ENCODE measurements at places on chromosomes 11 and 22.

- DNase-seq, result peak; percentile 77
Measured at GRCh38 chr11:1050581-1051355, 14.2 kb upstream of the MUC6 start.

- no peak for DNase-seq
Measured at GRCh38 chr11:78428266-78428636, 10.6 kb upstream of the GAB2 start.

GRCh38 chr22:18066181-18066859 is 11.5 kb upstream of the PEX26 start:
- DNase-seq, result no peak

DNA sequence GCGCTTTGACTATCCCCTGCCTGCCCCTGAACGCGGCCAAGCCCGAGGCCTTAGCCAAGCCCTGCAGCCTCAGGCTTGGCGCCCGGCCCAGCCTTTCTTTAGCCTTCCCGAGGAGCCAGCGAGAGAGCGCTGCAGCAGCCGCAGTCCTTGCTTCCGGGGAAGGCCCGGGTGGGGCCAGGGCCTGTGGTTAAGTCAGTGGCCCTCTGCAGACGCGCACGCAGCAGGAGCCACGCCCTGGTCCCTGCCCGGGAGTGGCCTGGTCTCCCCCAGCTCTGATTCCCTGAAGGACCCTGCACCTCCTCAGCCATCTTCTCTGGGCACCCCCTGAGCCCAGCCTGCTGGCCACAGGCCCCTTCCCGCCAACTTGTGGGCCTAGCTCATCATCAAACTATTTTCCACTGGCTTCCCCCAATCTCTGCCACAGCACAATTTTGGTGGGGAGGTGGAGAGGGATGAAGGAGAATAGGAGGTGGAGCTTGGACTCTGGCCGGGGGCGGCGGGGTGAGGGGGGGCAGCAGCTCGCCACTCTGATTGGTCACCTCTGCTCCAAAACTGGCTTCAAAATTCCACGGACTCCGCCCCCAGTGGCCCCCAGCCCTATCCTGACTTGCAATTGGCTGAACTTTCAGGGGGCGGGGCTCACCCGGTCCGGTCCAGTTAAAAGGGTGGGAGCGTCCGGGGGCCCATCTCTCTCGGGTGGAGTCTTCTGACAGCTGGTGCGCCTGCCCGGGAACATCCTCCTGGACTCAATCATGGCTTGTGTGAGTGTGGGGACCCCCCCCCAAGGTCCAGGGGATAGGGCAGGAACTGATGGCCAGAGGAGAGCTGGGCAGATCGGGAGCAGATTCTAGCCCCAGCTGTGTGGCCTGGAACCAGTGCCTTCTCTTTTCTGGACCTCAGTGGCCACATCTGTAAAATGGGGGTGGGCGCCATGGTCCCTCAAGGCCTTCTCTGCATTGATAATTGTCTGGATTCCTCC is at the start of gene LGALS1:
Gene LGALS1, plus strand, starts transcription at position 686 of the 979 bp plus-strand sequence. Its CDS starts 67 bp downstream, at position 753.
- peak; percentile 88 for DNase-seq

- no peak for DNase-seq
Measured at GRCh38 chr11:79030448-79030847, 410.4 kb downstream of the TENM4 start.

GRCh38 chr11:67351275-67352005 is 1.9 kb downstream of the POLD4 start:
- peak; percentile 76 for DNase-seq

GRCh38 chr11:111429066-111429506 is 50.0 kb upstream of the POU2AF1 start:
- peak; percentile 87 for DNase-seq

DNA sequence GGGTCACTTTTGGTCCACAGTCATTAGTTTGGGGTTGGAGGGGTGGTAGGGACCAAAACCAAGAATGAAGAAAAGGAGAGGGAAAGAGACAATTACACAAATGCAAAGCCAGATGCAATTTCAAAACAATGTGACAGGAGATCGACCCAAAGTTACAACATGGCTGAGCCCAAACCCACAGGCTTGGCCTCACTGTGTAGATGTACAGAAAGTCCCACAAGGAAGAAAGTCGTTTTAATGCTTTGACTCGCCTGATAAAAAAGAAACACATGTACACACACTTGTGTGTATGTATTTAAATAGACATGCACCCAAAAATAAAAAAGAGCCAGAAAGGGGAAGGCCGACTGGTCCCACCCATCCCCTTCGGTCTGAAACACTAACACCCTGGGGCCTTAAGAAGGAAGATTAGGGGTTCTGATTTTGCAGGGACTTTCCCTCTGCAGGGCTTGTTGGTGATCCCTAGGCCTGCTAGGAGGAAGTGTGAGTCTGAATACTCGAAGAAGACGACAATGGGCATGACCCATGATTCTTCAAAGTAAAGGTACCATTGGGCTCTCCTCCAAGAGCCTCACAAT is 104.1 kb downstream of the ETS1 start:
- no peak for DNase-seq

- DNase-seq, result no peak
Measured at GRCh38 chr11:70001246-70001645, 76.9 kb upstream of the ANO1 start.

GRCh38 chr11:57320719-57321387 is 3.9 kb downstream of the TNKS1BP1 start:
- DNase-seq, result no peak

DNA sequence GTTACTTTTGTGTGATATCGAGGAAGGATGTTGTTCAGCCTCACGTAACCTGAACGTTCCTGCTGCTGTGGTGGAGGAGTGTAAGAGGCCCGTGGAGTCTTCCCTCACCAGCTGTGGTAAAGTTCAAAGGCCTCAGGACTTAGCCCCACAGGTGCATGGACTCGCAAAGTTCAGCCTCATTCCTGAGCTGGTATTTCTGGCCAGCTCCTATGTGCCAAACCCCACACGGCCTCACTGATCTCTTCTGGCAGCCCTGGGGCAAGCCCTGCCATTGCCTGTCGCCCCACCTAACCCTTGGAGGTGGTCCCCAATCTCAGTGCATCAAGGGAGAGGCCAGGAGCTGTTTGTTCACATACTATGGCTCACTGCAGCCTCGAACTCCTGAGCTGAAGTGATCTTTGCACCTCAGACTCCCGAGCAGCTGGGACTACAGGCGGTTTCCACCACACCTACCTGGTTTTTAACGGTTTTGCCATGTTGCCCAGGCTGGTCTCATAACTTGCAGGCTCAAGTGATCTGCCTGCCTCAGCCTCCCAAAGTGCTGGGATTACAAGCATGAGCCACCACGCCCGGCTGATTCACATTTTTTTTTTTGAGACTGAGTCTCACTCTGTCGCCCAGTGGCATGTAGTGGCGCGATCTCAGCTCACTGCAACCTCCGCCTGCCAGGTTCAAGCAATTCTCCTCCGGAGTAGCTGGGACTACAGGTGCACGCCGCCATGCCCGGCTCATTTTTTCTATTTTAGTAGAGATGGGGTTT is 2.2 kb downstream of the PHRF1 start:
- DNase-seq, result peak; percentile 43

DNA sequence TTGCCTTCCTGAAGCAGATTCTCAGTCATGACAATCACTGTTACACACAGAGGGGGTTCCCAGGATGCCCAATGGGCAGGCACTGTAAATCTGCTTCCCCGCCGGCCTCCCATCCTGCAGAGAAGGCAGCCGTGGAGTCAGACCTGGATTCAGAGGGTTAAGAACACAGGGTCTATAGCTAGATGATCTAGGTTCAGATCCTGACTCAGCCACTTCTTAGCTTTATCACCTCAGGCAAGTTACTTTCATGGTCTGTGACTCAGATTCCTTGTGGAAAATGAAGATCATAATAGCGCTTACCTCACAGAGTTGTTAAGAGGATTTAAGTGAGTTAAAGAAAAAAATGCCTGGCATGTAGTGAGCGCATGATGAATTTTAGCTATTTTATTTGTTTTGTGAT is 95.9 kb downstream of the TIMP3 start:
- DNase-seq, result no peak

DNA sequence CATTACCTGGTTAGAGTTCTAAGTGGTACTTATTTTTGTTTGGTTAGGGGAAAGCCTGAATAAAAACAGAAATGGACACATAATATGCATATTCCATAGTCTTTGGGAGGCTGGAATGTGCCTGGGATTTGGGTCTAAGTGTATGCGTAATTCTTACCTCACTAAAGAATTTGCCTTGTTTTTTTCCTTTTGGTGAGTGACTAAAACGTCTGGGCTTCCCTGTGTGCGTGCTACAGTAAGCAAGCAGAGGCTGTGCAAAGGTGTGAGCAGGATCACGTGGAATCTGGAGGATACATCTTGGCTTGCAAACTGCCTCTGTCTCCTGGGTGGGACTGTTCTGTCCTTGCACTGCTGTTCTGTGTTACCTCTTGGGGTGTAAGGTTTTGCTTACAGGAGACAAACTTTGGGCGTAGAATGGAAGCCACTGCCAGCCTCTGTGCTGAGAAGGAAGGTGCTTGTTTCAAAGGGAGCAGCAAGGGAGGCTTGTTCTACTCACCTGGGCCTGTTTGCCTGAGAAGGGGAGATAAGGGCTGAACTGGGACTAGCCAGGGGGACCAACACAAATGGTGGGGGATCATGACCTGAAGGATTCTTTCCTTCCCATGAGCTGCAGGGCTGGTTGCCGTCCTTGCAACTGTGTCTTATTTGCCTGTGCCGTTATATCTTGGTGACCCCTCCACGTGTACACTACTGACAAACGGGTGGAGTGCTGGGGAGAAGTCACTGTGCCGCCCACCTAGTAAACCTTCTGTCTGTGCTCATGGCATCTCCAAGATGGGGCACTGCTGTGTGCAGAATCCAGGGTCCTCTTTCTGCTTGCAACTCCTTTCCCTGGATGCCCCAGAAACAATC is 4.5 kb downstream of the NEAT1 start:
- DNase-seq, result peak; percentile 75

DNA sequence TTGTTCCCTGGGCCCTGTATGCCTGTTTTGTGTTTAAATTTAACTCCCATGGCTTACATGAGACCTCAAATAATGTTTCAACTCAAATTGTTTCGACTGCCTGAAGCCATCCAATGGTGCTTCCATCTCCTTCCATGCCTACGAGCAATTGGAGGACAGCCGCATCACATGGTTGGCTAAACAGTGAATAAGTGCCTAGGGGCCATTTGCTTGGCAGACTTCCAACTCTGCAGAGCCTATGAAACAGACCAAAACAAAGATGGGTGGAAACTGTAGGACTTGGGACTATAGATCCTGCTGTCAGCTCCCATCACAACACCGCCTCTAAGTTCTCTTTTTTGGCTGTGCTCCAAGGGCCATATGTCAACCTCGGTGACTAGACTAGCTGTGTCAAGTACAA is 84.1 kb downstream of the PARVA start:
- no peak for DNase-seq

GRCh38 chr11:78535027-78535426 is 39.6 kb downstream of the NARS2 start:
- DNase-seq, result no peak

GRCh38 chr22:46233231-46233630 is 16.9 kb downstream of the CDPF1 start:
- DNase-seq, result no peak

- peak; percentile 12 for DNase-seq
Measured at GRCh38 chr11:124717786-124718651, 21.7 kb upstream of the NRGN start.

DNA sequence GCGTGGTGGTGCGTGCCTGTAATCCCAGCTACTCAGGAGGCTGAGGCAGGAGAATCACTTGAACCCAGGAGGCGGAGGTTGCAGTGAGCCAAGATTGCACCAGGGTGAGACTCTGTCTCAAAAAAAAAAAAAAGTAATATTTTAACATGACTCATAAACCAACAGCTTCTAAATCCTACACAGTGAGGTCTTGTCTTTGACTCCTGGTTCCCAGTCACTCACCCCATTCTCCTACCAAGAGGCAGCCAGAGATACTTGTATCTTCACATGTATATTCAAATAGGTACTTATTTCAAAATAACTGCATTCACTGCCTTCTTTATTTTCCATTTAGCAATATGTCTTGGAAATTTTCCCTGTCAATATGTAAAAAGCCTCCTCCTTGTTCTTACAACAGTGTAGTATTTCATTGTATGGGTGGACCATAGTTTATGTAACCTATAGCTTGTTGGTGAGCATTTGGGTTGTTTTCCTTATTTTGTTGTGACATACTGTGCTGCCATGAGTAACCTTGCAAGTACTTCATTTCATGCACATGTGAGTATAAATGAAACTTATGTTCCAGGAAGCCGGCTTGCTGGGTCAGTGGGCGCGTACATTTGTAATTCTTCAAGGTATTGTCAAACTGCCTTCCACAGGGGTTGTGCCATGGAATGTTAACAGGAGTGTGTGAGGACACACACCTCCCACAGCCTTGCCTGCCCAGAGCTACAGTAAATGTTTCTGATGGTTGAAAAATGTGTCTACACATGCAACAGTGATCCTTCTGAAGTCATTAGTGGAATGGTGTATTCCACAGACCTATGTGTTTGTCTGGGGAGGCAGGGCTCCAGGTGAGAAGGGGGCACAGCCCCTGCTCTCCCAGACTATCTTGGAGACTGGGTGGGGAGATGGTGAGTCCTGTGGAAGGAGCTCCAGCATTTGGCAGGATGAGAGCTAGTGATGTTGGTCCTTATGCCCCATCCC is 47.9 kb downstream of the OSBP2 start:
- DNase-seq, result no peak

- DNase-seq, result no peak
Measured at GRCh38 chr11:69947059-69947792, 128.0 kb upstream of the FGF3 start.

GRCh38 chr11:117671370-117671769 is 125.6 kb downstream of the DSCAML1 start:
- no peak for DNase-seq

- DNase-seq, result peak; percentile 84
Measured at GRCh38 chr11:103959279-103959942, 77.0 kb upstream of the DDI1 start.

- DNase-seq, result no peak
Measured at GRCh38 chr22:46841522-46841921, 79.1 kb downstream of the TBC1D22A start.

- DNase-seq, result no peak
Measured at GRCh38 chr11:6544921-6545850, 48.1 kb downstream of the DNHD1 start.

Measured in MM.1S (cell line).